Left colon (tissue), 2 donors: ENCODE measurements at places on chromosomes 3 and 15. TPM values are rescaled to one million over a fixed set of nuclear protein-coding genes. Genes with fewer than 3 reads are reported as not detected.

BOC gene
- 4.2 TPM for total RNA-seq

ITIH4 gene
- total RNA-seq, result 5.5 TPM

FAM107A gene
- 7.8 TPM for total RNA-seq

ANKRD63 gene
- not detected for total RNA-seq

RARRES1 gene
- 63.5 TPM for total RNA-seq

NANOGP8 gene
- 0.34 TPM for total RNA-seq

LRRIQ4 gene
- 0.22 TPM for total RNA-seq

SNTN gene
- total RNA-seq, result not detected

CLDN18 gene
- total RNA-seq, result not detected

C3orf85 gene
- total RNA-seq, result 14.3 TPM

NME9 gene
- total RNA-seq, result not detected

ALS2CL gene
- total RNA-seq, result 58.9 TPM

RBMS3 gene
- 11.5 TPM for total RNA-seq

ADAMTS9 gene
- 6.3 TPM for total RNA-seq

ATRIP gene
- 3.8 TPM for total RNA-seq

KNL1 gene
- total RNA-seq, result 8.0 TPM

SPTBN5 gene
- 1.4 TPM for total RNA-seq

TGM5 gene
- not detected for total RNA-seq

KCNMB3 gene
- 2.4 TPM for total RNA-seq

CADPS gene
- total RNA-seq, result 3.7 TPM

CCDC39 gene
- not detected for total RNA-seq

GRIP2 gene
- total RNA-seq, result 0.49 TPM
